ENCODE measurements at places on chromosomes 13 and 19.

- no peak for DNase-seq
Measured at GRCh38 chr13:46747031-46747820, 49.7 kb downstream of the ESD start.

GRCh38 chr13:48748681-48749080 lies 95.0 kb downstream of the CYSLTR2 start:
- DNase-seq: no peak

DNA sequence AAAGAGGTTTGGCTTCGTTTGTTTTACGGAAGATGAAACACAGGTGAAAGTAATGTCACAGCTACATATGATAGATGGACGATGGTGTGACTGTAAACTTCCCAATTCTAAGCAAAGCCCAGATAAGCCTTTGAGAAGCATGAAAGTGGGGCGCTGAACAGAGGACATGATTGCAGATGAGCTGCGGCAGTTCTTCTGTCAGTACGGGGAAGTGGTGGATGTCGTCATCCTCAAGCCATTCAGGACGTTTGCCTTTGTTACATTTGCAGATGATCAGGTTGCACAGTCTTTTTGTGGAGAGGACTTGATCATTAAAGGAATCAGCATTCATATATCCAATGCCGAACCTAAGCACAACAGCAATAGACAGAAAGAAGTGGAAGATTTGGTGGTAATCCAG lies 111.5 kb upstream of the DIAPH3 start:
- no peak for DNase-seq

- no peak for DNase-seq
Measured at GRCh38 chr19:674282-675151, 1.7 kb upstream of the FSTL3 start.

- DNase-seq: no peak
Measured at GRCh38 chr19:43452582-43452981, 12.8 kb downstream of the LYPD3 start.

- no peak for DNase-seq
Measured at GRCh38 chr13:112079696-112080095, 12.7 kb downstream of the SOX1 start.

DNA sequence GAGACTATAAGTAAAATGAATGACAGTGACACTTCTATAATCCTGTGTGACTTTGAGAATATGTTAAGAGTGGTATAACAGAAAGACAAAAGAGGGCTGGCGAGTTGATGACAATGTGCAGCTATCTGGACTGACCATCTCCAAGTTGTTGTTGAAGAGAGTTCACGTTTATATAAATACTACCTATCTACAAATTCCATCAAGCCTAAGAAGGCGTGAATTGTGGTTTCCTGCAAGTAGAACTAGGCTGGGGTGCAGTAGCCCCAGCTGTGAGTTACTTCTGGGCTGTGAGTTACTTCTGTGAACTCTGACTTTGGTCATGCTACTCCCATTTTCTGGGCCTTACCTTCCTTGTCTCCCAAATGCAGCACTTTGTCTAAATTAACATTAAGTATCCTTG lies 561.0 kb downstream of the TBC1D4 start:
- no peak for DNase-seq

DNA sequence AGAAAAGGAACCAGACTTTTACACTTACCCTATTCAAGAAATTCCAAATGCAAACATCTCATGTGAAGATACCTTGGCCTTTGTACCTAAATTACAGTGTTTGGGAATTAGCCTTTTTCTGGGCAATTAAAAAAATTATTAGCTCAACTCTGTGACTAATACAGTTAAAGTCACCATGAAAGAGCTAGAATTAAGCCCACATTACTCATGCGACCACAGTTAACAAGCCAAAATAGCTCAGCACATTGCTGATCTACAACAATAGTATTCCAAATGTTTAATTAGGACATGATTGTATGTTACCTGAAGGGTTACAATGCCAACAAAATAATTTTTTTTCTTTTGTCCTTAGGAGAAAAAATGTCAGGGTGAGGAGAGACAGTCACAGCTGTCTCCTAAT lies 263.6 kb upstream of the GPC6 start:
- DNase-seq: no peak

- no peak for DNase-seq
Measured at GRCh38 chr19:7408251-7408650, 59.5 kb downstream of the ARHGEF18 start.

DNA sequence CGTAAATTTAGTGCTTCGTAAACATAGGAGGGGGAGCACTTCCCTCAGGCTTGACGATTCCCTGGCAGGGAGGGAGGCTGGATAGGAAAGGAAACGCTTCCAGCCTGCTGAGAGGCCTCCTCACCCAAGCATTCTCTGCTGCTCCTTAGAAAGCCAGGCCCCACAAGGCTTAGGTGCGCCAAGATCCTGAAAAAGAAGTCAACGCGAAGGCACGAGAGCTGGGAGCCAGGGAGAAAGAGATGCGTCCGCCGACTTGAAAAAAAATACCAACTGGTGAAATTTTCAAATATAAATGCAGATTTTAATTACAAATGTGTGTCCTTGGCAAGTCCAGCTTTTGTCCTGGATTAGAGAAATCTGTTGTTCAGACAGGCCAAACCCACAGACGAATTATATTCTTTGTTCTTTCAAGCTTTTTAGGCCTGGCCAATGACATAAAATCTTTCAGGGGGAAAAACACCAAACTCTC lies 64.0 kb downstream of the ALOX5AP start:
- DNase-seq: no peak

GRCh38 chr19:52786078-52786463 lies 520 bp downstream of the ZNF600 start:
- no peak for DNase-seq

- no peak for DNase-seq
Measured at GRCh38 chr13:42388326-42388725, 116.4 kb downstream of the AKAP11 start.

DNA sequence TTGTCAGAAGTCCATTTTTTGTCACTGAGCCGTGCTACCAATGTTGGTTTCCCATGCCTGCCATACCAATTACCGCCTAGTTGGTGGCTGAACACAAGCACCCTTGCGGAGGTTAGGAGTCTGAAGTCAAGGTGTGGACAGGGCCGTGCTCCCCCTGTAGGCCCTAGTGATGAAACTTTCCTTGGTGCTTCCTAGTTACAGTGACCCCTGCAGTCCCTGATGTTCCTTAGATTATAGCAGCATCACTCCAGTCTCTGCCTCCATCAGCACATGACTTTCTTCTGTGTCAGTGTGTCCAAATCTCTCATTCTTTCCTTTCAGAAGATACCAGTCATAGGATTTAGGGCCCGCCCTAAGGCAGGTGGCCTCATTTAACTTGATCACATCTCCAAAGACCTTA lies 99.0 kb downstream of the MYO16 start:
- no peak for DNase-seq

- peak; percentile 30 for DNase-seq
Measured at GRCh38 chr19:800360-801029, 3.2 kb downstream of the PTBP1 start.

DNA sequence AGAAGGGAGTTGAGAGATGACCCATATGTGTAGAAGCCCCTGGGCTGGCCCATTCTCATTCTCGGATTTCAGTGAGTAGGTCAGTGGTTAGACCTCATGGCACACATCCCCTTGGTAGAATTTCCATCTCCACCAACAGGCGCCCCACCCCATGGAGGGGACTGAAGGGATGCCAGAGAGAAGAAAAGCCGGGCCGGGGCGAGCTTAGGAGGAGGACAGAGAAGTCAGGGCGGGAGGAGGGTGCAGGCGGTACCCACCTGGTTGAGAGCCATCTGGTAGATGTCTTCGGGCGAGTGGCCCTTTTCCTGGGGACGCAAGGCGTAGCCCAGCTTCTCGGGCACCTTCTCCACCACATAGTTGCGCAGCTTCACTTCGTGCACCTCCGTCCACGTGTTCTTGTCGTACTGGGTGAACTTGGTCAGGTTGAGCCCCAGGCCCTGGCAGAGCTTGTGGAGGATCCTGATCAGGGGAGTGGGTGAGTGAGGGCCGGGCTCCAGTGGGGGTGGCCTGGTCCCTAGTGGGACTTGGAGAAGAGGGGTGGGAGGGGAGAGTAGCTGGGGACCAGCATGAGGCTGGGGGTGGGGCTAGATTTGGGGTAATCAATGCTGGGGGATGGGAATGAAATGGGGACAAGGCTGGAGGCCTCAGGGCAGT lies 2.5 kb downstream of the IL4I1 start:
- no peak for DNase-seq

DNA sequence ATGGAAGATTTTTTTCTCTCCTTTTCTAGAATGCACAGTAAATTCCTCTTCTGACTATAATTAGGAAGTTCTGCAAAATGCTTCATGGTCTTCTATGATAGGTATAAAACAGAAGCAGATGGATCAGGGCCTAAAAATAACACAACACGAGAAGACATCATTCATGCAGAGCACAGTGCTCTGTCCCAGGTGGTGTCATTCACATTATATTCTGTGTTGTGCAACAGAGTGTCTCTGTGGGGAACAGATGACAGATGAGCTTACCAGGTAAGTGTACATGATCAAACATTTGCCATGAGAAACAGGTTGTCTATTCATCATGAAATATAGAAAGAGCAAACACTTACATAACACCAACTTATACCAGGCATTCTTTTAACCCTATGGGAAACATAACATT lies 288.3 kb downstream of the KCTD12 start:
- no peak for DNase-seq

DNA sequence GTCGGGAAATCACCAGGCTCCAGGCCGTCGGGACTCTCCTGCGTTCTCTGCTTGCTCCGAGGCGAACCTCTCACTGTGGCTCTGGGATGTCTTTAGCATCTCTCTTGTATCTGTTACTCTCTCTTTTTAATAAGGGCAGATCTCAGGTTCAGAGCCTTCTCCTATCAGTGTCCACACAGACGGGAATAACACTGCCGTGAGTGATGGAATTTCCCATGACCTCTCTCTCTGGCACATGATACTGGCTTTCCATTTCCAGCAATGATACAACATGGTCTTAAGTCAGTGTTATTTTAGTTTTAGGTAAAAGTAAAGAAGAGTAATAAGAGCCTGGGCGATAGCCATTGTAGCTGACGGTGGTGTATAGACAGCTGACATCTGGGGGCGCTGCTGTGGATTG lies 9.3 kb downstream of the ZNF444 start:
- DNase-seq: no peak

- DNase-seq: no peak
Measured at GRCh38 chr13:44385401-44385800, 11.8 kb downstream of the SERP2 start.

DNA sequence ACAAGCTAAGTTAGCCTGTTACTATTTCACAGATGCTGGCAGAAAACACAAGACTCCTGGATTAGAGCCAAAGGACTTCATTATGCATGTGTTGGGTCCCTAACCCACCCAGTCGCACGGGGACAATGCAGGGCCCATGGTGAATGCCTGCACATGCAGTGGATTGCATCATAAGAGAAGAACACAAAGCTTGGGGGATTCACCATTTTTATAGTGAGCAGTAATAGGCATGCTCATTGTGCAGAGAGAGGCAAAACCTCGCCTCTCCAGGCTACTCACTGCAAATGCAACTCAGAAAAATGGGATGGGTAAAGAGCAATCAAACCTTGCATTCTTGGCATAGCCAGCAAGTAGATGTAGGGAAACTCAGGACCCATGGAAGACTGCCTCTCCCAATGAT lies 115.8 kb downstream of the DIAPH3 start:
- DNase-seq: no peak

DNA sequence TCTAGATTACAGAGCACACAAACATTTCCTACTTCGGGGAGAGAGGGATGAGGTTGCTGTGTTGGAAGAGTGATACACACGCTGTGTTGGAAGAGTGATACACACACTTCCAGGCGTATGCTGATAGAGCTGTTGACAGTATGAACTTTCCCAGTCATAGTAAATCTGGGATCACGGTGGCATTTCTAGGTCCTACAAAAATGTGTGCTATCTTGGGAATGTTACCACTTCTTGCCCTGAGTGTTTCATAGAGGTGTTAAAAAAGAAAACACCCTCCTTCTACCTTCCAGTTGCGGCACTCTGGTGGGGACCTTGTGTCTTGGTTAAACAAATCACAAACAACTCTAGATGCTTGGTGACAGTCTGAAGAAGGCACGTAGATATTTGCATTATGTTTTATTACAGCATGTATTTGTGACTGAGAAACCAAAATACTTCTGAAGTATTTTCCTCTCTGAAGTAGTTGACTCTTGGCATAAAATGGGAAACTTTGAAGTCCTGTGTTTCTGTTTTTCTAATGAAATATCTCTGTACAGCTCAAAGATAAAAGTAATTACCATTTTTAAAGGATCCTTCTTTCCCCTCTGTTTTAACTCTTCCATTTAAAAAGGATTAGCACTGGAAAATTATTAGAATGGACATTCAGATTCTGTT lies 52.5 kb downstream of the ARHGAP35 start:
- DNase-seq: no peak

- no peak for DNase-seq
Measured at GRCh38 chr13:46953941-46954340, 57.1 kb upstream of the HTR2A start.

DNA sequence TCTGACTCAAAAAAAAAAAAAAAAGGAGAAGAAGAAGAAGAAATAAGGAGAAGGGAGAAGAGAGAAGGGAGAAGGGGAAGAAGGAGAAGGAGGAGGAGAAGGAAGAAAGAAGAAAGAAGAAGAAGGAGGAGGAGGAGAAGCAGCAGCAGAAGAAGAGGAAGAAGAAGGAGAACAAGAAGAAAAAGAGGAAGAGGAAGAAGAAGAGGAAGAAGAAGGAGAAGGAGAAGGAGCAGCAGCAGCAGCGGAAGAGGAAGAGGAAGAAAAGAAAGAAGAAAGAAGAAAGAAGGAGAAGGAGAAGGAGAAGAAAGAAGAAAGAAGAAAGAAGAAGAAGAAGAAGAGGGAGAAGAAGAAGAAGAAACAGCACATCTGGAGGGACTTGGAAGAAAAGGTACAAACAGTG lies 4.1 kb upstream of the CNN1 start:
- DNase-seq: no peak

DNA sequence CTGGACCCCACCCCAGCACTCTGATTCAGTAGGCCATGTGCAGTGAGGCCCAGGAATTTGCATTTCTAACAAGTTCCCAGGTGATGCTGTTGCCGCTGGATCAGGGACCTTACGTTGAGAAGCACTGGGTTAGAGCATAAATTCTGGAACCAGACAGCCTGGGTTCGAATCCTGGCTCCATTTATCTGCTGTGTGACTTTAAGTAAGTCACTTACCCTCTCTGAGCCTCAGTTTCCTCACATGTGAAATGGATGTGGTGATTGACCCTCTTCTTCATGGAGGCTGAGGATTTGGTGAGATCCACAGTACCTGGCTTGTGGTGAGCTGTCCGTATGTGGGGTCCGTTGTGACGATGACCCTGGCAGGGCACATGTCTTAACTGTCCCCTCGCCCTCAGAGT lies 15.9 kb downstream of the HIPK4 start:
- DNase-seq: no peak

GRCh38 chr19:2338055-2338615 lies 9.7 kb downstream of the SPPL2B start:
- DNase-seq: no peak

DNA sequence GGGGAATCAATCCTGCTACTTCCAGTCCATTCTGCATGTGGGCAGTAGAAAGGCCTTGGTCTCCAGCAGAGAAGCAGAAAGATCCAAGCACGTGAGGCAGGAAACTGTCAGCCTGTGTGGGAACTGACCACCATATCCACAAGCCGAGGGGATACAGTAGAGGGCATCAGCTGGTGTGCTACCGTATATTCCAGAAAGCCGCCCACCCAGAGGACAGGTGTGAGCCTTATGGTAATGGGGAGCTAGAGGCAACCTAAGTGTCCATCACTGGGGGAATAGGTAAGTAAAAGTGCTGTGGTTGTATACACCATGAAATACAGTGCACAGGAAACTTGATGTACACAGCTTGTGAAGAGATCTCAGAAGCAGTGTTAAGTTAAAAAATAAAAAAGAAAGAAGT lies 2.8 kb upstream of the IFNL1 start:
- no peak for DNase-seq

Measured in CD8-positive, alpha-beta T cell (primary cell).